Activated CD4-positive, alpha-beta T cell treated with anti-CD3 and anti-CD28 coated beads, Interleukin-2, amount 10 ng/mL, durations not matched to agents 24 days and 14 days (primary cell): ENCODE measurements at places on chromosomes 11 and 22. TPM values are rescaled to one million over a fixed set of nuclear protein-coding genes. Genes with fewer than 3 reads are reported as not detected.

GRCh38 chr11:16034074-16034473, 322.3 kb downstream of the SOX6 start:
- H3K4me1 ChIP-seq = no peaks in the 10 kb centered on the region
- no peaks in the 10 kb centered on the region for H3K36me3 ChIP-seq
- H3K27me3 ChIP-seq = no peaks in the 10 kb centered on the region
- H3K4me3 ChIP-seq = no peak overlapping the region
- no peak for DNase-seq

DNA sequence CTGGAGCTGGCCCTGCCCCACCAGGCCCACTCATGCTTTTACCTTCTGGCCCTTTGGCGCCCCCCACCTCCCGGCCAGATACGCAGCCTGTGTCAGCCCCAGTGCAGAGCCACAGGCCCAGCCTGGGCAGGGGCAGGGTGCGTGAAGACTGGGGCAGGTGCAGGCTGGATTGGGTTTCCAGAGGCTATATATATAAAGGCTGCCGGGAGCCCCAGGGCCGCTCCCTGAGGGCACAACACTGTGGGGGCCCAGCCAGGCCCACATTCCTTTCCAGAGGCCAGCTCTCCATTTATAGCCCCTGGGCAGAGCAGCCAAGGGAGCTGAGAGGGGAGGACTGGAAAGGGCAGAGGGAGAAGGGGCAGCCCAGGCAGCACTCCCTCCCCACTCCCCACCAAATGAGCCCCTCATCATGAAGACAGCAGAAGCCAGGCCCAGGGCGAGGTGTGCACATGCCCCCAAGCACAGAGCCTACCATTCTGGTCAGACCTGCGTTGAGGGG, 5.0 kb upstream of the MYOD1 start:
- H3K4me3 ChIP-seq = no peak overlapping the region
- DNase-seq = no peak
- H3K4me1 ChIP-seq = no peaks in the 10 kb centered on the region
- H3K27ac ChIP-seq = no peak overlapping the region

The CCDC89 gene
- 0.14 TPM in 1 of 2 replicates, not detected in the other for total RNA-seq

The PATE2 gene
- total RNA-seq = not detected in 2 replicates

GRCh38 chr11:74005721-74006517, 3.0 kb downstream of the UCP3 start:
- H3K27me3 ChIP-seq = no peaks in the 10 kb centered on the region
- DNase-seq = no peak
- H3K4me3 ChIP-seq = peak overlapping the region; percentile 73

- H3K4me3 ChIP-seq = no peak overlapping the region
- no peak overlapping the region for H3K27ac ChIP-seq
- no peaks in the 10 kb centered on the region for H3K36me3 ChIP-seq
- peaks cover 4% of the 10 kb centered on the region for H3K4me1 ChIP-seq
- DNase-seq = peak; percentile 67
These were observed 219.8 kb downstream of the ETS1 start for GRCh38 chr11:128367573-128367972.

The SLCO2B1 gene
- not detected in 2 replicates for total RNA-seq

DNA sequence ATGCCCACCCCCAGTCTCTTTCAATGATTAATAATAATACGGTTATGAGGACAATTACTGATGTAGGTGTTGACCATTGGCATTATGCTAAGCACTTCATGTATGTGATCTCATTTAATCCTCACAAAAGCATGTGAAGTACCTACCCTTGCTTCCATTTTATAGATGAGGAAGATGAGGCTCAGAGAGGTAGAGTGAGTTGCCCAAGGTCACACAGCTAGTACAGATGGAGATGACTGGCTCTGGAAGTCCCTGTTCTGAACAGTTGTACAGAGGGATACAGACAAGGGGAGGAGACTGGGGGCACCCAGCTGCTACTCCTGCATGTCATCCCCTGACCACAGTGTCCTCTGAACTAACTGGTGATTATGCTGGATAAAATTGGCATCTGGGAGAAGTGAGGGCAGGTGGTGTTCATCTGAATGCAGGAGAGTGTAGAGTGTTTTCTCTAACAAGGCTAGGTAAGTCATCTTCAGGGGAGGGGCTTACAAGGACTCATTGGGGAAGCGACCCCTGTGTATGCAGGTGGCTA, 43.2 kb downstream of the KIAA1671 start:
- no peak overlapping the region for H3K4me3 ChIP-seq
- peaks cover 4% of the 10 kb centered on the region for H3K27me3 ChIP-seq
- H3K27ac ChIP-seq = peak overlapping the region; percentile 11
- no peaks in the 10 kb centered on the region for H3K36me3 ChIP-seq

The LRFN4 gene
- 51.9 and 55.6 TPM in 2 replicates for total RNA-seq

DNA sequence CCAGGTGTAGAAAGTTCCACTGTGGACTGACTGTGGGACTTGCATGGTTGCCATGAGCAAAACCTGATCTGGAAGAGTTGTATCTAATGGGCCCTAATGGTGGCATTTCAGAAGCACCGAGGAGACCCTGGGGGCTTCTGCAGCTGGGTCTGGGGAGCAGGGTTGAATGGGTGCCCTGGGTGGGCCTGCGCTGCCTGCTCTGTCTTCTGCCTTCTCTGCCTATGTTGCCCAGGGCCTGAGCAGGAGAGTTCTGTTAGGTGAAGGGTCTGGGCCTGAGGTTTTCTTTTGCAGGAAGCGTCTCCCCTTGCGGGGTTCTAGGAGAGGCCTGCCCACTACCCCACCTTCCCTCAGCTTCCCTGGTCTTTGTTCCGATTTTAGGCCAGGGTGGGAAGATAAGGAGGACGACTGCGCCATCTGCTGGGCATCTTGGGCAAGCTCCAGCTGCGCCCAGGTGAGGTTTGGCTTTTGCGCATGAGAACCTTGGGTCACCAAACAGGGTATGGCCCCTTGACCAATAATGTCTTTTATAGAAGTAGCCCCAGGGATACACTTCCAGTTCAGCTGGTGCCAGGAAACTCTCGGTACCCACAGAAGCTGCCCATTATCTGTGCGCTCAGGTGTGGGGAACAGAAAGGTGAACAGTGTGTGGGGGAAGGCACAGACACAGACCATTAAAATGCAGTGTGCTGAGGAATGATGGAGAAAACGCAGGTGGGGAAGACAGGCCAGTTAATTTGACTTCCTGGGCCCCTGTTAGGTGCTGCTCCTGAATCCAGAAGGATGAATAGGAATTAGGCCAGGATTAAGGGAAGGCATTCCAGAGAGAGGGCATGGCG, 23.2 kb downstream of the COMMD9 start:
- peak; percentile 84 for DNase-seq
- no peak overlapping the region for H3K27ac ChIP-seq
- H3K27me3 ChIP-seq = peaks cover 4% of the 10 kb centered on the region

The CECR2 gene
- total RNA-seq = 0.09 and 0.14 TPM in 2 replicates

DNA sequence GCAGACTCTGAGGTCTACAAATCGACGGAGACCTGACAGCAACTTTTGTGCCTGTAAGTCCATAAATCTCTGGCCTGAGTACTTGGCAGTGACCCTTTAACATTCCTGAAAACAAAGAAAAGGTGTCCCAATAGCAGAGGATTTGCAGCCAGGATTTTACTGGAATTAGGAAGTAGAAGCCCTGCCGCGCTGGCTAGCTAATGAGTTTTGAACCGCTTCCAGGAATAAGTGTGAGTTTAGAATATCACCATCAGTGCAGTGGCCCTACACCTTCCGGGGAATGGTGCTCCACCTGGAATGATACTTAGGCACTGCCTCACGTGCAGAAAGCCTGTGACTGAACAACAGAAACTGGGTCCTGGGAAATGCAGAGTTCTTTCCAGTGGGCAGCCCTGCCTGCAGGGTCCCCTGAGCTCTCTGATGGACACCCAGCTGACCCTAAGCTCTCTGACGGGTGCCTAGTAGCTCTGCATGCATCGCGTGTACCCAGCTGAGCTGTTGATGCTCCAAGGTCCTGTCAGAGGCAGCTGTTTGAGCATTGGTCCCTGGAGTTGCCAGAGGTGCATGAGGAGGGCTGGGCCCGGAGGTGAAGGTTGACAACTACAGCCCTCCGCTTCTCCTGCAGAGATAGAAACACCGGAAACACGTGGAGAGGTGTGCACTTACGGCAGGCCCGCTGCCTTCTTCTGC, 380.9 kb downstream of the TBC1D22A start:
- H3K36me3 ChIP-seq = peaks cover 2% of the 10 kb centered on the region
- H3K4me1 ChIP-seq = peaks cover 2% of the 10 kb centered on the region
- H3K27ac ChIP-seq = no peak overlapping the region
- DNase-seq = no peak
- H3K4me3 ChIP-seq = no peak overlapping the region
- no peaks in the 10 kb centered on the region for H3K27me3 ChIP-seq

The CCDC15 gene
- 4.1 and 4.5 TPM in 2 replicates for total RNA-seq

The ESAM gene
- 0.24 TPM in 1 of 2 replicates, not detected in the other for total RNA-seq

- no peaks in the 10 kb centered on the region for H3K36me3 ChIP-seq
- H3K4me1 ChIP-seq = peaks cover 2% of the 10 kb centered on the region
- H3K27me3 ChIP-seq = no peaks in the 10 kb centered on the region
- DNase-seq = no peak
These were observed 24.3 kb upstream of the MOB2 start for GRCh38 chr11:1510928-1511327.

DNA sequence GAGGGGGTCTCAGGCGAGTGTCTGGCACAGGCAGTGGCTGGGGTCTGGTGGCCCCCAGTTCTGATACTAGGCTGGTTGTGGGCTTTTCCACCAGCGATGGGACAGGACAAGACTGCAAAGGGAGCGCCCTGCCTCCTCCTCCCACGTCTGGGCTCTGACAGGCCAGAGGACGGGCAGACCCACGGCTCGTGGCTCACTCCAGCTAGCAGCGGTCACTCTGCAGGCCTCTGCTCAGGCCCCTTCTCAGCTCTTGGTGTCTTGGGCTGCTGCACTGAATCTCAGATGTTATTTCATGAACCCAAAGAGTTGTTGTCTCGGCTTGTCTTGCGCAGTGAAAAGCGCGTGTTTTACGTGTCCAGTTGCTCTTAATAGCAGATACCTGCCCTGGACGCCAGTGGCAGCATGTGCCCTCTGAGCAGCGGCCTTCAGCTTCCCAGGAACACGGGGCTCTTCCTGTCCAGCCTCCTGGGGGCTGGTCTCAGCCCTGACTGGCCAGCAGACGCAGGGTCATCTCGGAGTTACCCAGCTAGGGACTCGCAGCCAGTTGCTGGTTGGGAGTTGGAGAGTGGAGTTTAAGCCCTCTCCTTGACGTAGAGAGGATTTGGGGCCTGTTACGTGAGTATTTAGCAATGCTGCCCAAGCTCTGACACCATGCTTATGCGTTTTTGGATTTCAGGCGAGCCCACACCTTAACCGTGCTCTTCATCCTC, 9.6 kb downstream of the PTDSS2 start:
- H3K4me3 ChIP-seq = no peak overlapping the region
- H3K27me3 ChIP-seq = no peaks in the 10 kb centered on the region
- peaks cover 21% of the 10 kb centered on the region for H3K4me1 ChIP-seq
- H3K27ac ChIP-seq = no peak overlapping the region

GRCh38 chr11:76765863-76766350, 17.2 kb upstream of the TSKU start:
- H3K4me3 ChIP-seq = no peak overlapping the region
- H3K4me1 ChIP-seq = peaks cover 23% of the 10 kb centered on the region
- DNase-seq = no peak
- no peak overlapping the region for H3K27ac ChIP-seq

- H3K27ac ChIP-seq = peak overlapping the region; percentile 71
- H3K4me3 ChIP-seq = peak overlapping the region; percentile 79
- DNase-seq = peak; percentile 89
- peaks cover 4% of the 10 kb centered on the region for H3K27me3 ChIP-seq
These were observed 912.8 kb downstream of the DLG2 start for GRCh38 chr11:84714316-84714780.

GRCh38 chr22:39656495-39657490, 86.2 kb downstream of the CACNA1I start:
- no peak overlapping the region for H3K27ac ChIP-seq
- peaks cover 3% of the 10 kb centered on the region for H3K27me3 ChIP-seq
- no peak for DNase-seq
- peaks cover 27% of the 10 kb centered on the region for H3K4me1 ChIP-seq
- H3K4me3 ChIP-seq = no peak overlapping the region

- no peak overlapping the region for H3K27ac ChIP-seq
- peaks cover 22% of the 10 kb centered on the region for H3K27me3 ChIP-seq
- H3K4me3 ChIP-seq = no peak overlapping the region
- no peaks in the 10 kb centered on the region for H3K36me3 ChIP-seq
These were observed 54.6 kb downstream of the LRRC74B start for GRCh38 chr22:21100149-21101032.

- no peak overlapping the region for H3K27ac ChIP-seq
- peaks cover under 1% of the 10 kb centered on the region for H3K4me1 ChIP-seq
- H3K36me3 ChIP-seq = peaks cover 64% of the 10 kb centered on the region
- no peaks in the 10 kb centered on the region for H3K27me3 ChIP-seq
- no peak overlapping the region for H3K4me3 ChIP-seq
- no peak for DNase-seq
These were observed 33.0 kb downstream of the SAMM50 start for GRCh38 chr22:43988116-43988820.

- DNase-seq = no peak
- H3K4me3 ChIP-seq = no peak overlapping the region
- no peaks in the 10 kb centered on the region for H3K27me3 ChIP-seq
These were observed 15.7 kb downstream of the PPARA start for GRCh38 chr22:46165977-46166376.

The GRIA4 gene
- not detected in 2 replicates for total RNA-seq

DNA sequence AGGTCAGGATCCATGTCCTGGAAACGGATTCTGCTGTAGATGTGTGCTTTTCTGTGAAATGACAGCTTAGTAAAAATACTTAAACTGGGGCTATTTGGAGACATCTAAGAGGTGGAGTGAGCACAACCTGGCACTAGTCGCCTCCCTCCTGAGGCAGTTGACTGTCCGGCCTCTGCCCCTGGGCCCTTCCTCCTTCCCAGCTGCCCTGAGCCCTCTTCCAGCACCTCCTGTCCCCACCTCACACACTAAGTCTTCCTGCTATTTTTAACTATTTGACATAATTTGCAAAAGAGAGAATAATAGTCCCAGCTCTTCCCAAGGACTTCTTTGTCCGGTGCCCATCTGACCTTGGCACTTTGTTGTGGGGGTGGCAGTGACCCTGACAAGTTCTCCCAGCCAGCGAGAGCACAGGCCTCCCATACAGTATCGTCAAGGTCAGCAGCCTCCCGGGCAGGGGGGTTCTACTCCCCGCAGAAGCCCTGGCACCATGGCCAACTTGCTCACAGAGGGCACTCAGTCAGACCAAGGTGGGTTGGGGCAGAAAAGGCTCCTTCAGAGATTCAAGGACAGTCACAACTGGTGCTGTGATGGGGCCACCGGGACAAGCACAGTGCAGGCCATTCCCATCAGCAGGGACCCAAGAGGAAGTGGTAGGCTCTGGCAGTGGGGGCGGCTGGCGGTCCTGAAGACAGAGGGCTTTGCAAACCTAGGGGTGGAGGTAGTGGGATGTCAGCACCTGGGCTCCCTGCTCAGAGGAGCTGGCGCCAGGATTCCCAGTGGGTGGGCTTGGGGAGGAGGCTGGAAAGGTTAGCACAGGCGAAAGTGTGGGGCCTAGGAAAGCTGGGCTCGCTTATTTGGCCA, 5.5 kb upstream of the NEAT1 start:
- peak overlapping the region; percentile 100 for H3K4me3 ChIP-seq
- peaks cover 47% of the 10 kb centered on the region for H3K4me1 ChIP-seq
- peak; percentile 81 for DNase-seq
- H3K36me3 ChIP-seq = peaks cover 13% of the 10 kb centered on the region

GRCh38 chr11:111845276-111846028, 25.9 kb downstream of the ALG9 start:
- peaks cover 4% of the 10 kb centered on the region for H3K4me1 ChIP-seq
- H3K27ac ChIP-seq = no peak overlapping the region
- no peak overlapping the region for H3K4me3 ChIP-seq

- H3K27me3 ChIP-seq = peaks cover 65% of the 10 kb centered on the region
- no peak overlapping the region for H3K4me3 ChIP-seq
- no peak overlapping the region for H3K27ac ChIP-seq
- DNase-seq = peak; percentile 76
- no peaks in the 10 kb centered on the region for H3K36me3 ChIP-seq
These were observed 48.1 kb downstream of the CYTH4 start for GRCh38 chr22:37330200-37331033.

- H3K4me1 ChIP-seq = peaks cover 5% of the 10 kb centered on the region
- H3K27ac ChIP-seq = no peak overlapping the region
- no peak overlapping the region for H3K4me3 ChIP-seq
- no peak for DNase-seq
- H3K36me3 ChIP-seq = no peaks in the 10 kb centered on the region
These were observed 60.3 kb downstream of the LRRC74B start for GRCh38 chr22:21106000-21106399.
